ENCODE measurements at places on chromosomes 13 and 19.

- no peak for DNase-seq
These were observed 34.4 kb downstream of the RAP2A start for GRCh38 chr13:97468331-97468730.

DNA sequence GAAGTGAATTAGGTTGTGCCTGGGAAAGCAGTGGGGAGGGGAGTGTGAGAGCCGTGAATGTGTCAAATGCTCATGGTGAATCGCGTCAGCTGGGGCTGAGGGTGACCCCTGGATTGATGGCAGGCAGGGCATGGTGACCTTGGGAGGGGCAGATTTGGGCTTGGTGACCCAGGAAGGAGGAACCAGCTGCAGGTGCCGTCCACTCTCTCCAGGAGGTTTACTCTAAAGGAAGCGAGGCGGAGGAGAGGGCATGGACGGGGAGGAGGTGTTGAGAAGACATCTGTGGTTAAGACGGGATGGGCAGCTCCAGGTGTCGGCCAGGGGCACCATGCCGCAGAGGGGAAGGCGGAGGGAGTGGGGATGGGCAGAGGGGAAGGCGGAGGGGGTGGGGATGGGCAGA is 28.7 kb downstream of the TMEM255B start:
- DNase-seq: no peak

- no peak for DNase-seq
These were observed 275.2 kb upstream of the GPC6 start for GRCh38 chr13:92951273-92951890.

GRCh38 chr19:35932291-35932936 is 3.8 kb upstream of the LRFN3 start:
- no peak for DNase-seq

DNA sequence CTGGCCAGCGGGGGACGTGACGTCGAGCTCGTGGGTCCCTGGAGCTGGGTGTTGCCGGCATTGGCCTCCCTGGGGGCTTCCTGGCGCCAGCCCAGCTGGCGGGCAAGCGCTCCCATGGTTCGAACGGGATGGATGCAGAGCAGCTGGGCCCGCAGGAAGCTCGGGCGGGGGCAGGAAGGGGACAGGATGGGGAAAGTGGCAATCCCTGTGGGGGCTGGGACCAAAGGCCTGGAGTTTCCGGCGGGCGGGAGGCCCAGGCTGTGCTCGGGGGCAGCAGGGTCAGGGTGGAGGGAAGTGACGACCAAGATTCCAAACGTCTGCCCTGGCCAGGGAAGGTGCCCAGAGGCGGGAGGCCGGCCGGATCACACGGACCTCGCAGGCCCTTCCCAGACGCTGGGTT is 19.3 kb downstream of the PALM start:
- DNase-seq: no peak
